ENCODE measurements at places on chromosomes 12 and 14.
A peak's percentile ranks its signal among the peaks of the same experiment; 100 is the strongest.

GRCh38 chr14:103746701-103747100, 31.1 kb downstream of the ZFYVE21 start:
- no peak for DNase-seq

GRCh38 chr14:89504602-89505313, 87.7 kb upstream of the FOXN3 start:
- no peak for DNase-seq

GRCh38 chr12:128929057-128929456, 75.8 kb downstream of the GLT1D1 start:
- DNase-seq = no peak

DNA sequence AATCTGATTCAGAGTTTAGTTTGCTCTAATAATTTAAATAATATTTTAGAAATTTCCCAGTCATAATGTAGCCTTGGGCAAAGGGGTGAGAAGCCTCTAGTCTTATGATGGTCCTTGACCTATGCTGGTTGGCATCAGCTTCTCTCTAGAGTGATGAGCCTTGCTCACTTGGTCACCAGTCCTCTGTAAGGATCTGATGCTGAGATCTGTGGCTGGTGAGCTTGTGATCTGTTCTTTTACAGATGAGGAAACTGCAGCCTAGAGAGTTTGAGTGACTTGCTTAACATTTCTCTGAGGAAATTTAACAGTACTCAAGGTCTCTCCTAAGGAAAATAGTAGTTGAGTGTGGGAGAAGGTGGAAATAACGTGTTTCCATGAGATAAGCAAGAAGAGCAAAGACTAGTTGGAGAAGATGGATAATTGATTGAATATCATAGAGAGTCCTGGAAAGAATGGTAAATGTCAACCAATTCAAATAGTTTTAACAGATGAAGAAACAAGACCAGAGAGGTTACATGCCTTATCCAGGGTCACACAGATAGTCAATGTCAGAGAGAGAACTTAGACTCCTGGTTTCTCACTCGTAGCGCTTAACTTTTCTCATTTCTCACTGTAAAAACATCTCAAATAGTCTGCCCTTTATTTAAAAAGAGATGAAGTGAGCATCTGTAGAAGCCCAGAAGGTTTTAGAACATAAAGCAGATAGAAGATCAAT, 89.7 kb upstream of the ETV6 start:
- no peak for DNase-seq

- DNase-seq = peak; percentile 64
These were observed 1.5 kb downstream of the DDHD1 start for GRCh38 chr14:53151523-53152183.

GRCh38 chr12:96438330-96438729, 38.1 kb upstream of the CDK17 start:
- no peak for DNase-seq

DNA sequence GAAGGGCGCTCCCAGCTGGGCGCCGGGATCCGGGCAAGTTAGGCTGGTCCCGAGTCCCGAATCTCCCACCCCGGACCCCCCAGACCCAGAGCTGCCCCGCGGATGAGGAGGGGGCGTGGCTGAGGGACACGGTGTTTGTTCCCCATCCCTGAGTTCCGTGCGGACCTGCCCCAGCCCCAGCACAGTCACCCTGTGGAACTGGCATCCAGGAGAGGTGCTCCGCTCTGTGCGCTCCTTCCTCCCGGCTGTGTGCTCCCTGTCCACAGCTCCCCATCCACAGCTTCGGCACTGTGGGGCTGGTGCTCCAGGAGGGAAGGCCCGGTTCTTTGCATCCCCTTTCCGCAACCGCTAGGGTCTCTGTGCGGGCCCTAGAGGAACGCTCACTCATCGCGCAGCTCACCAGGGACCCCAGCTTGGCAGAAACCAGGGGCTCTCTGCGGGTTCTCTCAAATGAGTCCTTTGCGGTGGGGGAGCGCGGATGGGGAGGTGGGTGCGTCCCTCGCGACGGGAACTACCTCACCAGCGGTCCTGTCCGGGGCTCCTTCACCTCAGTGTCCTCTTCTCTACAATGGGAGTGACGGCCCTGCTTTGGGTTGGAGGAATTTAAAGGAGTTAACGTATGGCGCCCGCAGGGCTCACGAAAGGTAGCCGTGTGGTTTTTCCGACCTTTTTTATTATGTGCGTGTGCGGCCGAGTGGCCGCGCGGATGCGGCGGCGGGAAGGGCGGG, 845 bp downstream of the TMEM132C start:
- no peak for DNase-seq

DNA sequence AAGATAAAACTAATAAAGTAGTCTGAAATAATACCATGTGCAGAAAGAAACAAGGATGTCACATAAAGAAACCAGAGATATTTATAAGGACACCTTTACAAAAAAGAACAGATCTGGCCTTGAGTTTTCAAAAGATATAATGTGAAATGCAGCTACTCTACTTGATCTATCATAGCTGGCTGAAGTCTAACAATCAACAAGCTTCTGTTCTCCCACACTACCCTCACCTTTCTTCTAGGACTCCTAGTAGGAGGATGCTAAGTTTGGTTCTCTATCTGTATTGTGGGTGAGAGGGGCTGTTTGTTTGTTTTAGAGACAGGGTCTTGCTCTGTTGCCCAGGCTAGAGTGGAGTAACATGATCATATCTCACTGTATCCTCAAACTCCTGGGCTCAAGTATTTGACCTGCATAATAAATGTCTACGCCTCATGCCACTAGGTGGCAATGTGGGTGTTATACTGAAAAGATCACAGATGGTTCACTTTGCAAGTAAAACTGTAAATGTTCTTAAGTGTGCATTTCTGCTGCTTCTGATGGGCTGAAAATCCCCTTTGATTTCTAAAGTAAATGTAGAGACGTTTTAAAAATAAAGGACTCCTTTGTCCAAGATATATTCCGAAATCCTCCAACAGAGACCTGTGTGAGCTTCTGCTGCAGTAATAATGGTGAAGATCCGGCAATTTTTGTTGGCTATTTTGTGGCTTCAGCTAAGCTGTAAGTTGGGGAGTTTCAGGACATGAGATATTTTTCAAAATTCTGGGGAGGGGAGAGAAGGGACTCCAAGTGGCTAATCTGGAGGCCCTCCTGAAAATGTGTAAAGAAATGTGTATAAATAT, 269.3 kb downstream of the DAD1 start:
- peak; percentile 57 for DNase-seq

GRCh38 chr14:32417956-32418552, 89.0 kb downstream of the AKAP6 start:
- DNase-seq = peak; percentile 83

- DNase-seq = no peak
These were observed 7.3 kb downstream of the CLEC7A start for GRCh38 chr12:10122689-10123088.

GRCh38 chr12:51341251-51342007, 5.0 kb downstream of the CELA1 start:
- DNase-seq = peak; percentile 88

- DNase-seq = no peak
These were observed 170.1 kb upstream of the RTL1 start for GRCh38 chr14:101073598-101073965.

DNA sequence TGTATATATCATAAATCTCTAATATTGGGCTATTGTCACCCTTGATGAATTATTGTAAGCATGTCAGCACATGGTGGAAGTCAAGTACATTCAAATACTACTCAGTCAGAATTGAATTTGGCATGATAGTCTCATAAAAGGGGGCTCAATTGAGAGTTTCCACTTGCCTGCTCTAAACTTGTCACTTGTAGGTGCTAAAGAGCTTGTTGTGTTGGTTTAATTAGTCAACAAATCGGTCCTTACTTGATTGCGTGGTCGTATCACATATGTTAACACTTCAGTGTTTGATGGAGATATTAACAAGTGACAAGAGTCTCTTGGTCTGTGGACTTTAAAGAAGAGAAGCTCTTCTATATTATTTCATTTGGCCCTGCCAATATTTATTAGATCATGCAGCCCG, 81.1 kb downstream of the NKX2-1 start:
- no peak for DNase-seq

- no peak for DNase-seq
These were observed 3.0 kb downstream of the PACS2 start for GRCh38 chr14:105317546-105317945.

DNA sequence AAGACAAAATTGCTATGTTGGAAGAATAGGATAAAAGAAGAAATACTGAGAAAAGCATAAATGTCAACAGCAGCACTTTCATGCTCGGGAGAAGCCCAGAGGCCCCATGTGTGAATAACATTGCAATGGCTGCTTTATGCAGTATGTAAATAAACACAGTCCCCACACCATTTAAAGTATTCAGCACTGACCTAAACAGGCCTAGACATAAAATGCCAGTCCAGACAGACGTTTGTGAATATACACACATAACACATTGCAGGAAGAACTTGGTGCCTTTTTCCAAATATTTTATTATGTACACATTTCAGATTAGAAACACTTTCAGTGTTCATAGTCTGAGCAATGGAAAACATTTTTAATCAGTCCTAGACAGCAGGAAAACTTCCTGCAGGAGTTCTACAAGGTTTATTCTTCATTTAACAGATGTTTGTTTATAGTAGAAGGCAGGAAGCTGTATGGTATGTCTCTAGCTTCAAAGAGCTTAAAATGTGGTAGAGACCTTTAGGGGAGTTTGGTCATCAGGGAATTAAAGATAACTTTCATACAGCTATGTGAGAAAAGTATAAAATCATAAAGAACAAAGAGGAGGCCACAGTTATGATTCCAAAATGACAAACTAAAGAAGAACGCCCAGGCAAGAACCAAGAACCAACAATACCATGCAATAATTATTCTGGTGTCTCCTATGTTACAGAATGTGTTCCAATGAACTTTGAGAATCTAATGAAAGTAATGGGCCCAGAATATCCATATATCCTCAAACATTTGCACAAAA, 30.6 kb upstream of the SLC38A2 start:
- no peak for DNase-seq

- DNase-seq = no peak
These were observed 291.4 kb downstream of the NAV3 start for GRCh38 chr12:78121969-78122610.

DNA sequence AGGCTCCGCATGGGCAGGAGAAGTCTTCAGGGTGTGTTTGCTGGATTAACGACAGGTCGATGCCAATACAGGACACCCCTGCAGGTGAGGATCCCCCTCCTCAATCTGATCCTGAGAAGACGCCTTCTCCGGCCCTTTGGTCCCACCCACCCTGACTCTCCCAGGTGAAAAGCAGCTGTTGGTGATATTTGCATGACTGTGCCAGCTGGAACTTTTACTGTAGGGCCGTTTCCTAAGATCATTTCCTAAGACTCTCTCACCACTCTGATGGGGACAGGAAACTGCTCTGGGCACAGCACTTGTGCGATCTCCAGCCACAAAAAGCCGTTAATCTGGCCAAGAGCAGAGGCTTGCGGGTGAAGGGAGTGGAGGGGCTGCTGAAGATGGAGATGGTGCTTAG, 16.8 kb upstream of the EIF5 start:
- no peak for DNase-seq

DNA sequence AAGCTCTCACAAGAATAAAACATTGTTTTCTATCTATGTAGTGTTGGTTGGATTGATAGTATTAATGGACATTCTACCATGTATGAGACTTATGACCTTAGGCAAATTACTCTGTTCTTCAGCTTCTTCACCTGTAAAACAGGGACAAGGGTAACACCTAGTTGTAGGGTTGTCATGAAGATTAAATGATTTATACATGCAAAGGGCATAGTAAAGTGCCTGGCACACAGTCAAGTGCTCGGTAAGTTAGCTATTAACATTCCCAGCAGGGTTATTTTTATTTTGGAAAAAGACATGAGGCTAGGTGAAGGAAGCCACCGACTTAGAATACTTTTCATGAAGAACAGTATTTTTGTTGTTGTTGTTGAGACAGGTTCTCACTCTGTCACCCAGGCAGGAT, 71.2 kb upstream of the PLXNC1 start:
- DNase-seq = no peak

- no peak for DNase-seq
These were observed 697 bp upstream of the DNAJC14 start for GRCh38 chr12:55829967-55830600.

DNA sequence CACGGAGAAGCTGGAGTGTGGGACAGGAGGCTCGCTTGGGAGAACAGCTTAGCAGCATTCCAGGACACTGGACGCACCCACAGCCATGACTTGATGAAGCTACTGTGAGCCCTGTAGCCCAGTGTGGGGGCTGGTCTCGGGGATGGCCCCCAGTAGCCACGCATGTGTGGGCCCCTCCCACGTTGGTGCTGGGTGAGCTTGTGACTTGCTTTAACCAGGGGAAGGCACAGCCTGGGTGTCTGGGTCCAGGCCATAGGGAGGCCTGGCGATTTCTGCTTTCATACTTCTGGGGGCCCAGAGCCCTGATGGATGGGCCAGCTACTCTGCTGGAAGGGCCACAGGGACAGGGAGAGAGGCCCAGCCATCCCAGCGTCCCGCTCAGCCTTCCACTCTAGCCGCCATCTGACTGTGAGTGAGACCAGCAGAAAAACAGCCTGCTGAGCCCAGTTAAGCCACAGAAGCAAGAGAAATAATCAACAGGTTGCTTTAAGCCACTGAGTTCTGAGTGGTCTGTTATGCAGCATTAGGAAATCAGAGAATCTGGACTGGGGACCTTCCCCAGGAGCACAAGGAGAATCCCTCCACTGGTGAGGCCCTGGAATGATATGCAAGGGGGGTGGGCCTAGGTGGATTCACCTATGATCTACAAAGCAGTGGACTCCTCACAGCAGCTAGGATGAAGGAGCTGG, 16.1 kb downstream of the DIO3 start:
- DNase-seq = no peak

DNA sequence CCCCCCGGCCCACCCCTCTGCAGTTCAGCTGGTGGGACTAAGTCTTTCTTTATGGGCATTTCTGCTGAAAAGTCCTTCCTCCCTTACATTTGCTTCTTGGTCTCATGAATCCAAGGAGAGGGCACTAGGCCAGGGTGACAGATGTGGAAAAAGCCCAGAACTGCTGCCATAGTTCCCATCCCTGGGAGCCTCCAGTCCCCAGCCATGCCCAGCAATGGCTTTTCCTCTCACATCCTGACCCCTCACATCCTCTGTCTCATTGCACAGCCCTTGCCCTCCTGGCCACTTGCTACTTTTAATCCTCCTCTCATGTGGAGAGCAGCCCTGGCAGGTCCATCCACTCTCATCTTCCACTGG, 122.5 kb downstream of the ZFP36L1 start:
- DNase-seq = no peak

GRCh38 chr12:106455111-106455510, 97.6 kb downstream of the POLR3B start:
- no peak for DNase-seq

DNA sequence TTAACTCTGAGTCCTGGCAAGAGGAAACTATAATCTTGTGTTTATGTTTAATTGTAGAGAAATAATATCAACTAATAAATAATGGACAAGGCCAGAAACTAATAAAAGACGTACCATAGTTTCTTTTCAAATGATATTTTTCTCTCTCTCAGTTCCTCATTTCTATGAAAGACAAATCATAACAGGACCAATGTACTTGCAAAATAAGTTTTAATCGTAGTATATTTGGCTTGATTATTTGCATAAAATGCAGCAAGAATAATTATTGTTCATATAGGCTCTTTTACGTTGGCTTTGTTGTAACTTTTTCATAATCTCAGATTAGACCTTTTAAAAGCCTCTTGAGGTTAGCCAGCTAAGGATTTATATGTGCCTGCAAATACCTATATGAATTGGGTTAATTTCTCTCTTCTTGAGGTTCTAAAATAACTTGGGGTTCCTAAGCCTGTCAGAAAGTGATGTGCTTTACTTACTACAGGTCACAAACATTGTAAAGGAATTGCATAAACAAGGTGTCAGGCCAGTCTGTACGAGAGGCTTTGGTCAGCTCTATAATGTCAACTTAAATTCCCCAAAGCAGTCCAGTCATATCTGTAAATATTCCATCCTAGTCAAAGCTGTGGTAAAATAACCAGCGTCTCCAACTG, 152.8 kb upstream of the PTPRQ start:
- no peak for DNase-seq

- no peak for DNase-seq
These were observed 114.7 kb upstream of the CRY1 start for GRCh38 chr12:107207931-107208525.

Data from LoVo (cell line).